Vagina (tissue), 2 donors: ENCODE measurements at places on chromosomes 3 and 15. TPM values are rescaled to one million over a fixed set of nuclear protein-coding genes. Genes with fewer than 3 reads are reported as not detected.

DNA sequence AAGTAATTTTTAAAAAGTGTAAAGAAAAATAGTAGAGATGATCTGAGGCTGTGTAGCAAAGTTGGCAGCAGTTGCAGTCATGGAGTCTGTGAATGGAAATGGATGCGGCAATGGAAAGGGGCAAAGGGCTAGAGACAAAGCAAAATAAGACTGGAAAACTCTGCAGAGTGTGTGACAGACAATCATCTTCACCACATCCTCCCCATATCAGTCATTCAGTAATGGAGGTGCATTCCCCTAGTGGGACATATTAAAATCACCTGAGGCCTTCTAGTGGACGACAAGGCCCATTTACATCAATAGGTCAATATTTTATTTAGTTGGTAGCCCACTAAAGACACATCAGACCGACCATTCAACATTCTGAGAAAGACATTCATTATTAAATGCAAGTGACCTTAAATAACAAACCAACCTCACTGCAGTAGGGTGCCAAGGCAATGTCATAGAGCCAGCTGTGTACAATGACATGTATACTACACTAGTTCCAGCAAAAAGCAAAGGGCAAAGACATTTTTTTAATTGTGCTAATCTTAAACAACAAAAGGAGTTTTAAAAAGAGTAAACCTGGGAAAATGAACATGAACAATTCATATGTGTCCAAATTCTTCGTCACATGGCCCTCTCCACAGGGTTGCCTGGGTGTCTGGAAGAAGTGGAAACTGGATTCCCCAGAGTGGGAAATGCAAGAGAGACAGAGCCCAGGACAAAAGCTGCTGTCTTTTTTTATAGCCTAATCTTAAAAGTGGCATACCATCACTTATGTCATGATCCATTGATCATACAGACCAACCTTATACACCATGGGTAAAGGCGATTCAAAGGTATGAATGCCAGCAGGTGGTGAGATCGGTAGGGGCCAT, 15.6 kb upstream of the RAP2B start:
- no peaks in the 10 kb centered on the region for H3K4me1 ChIP-seq
- H3K27me3 ChIP-seq: no peaks in the 10 kb centered on the region
- DNase-seq: no peak
- no peak overlapping the region for H3K27ac ChIP-seq
- H3K36me3 ChIP-seq: no peaks in the 10 kb centered on the region

GRCh38 chr3:4693620-4694019, 200.5 kb downstream of the ITPR1 start:
- H3K4me3 ChIP-seq: no peak overlapping the region
- H3K4me1 ChIP-seq: no peaks in the 10 kb centered on the region
- H3K27ac ChIP-seq: no peak overlapping the region
- DNase-seq: no peak

DNA sequence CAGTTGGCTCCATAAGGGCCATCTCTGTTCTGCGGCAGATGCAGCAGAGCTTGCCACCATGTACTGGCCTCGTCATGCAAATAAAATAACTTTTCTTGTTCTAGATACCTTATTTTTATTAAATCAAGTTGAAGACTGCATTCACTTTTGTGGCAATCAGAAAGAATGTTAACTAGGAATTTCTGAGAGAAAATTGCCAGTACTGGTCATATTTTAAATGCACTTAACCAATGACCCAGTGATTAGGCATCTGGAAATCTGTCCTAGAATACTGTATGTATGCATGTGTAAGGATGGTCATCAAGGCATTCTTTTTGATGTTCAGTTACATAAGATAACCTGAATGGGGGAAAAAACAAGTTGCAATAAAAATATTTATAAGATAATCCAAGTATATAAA, 34.2 kb upstream of the CSPG5 start:
- H3K27me3 ChIP-seq: no peaks in the 10 kb centered on the region
- no peak overlapping the region for H3K27ac ChIP-seq
- no peaks in the 10 kb centered on the region for H3K36me3 ChIP-seq
- H3K4me1 ChIP-seq: peaks cover 8% of the 10 kb centered on the region

The ACP3 gene
- total RNA-seq: 12.3 TPM

DNA sequence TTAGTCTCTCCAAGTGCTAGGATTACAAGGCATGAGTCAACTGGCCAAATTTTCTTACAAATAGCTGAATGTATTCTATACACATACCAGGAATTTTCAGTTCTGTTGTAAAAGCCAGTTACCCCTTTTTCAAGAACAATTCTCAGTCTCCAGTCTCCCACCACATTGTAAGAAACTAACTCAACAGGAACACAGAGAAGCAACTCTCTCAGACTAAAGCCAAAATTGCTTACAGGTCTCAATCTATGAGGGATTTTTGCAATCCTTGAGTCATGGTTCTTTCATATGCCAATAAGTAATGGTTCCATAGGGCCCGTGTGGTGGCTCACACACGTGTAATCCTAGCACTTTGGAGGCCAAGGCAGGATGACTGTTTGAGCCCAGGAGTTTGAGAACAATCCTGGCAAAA, 8.5 kb downstream of the IP6K2 start:
- no peak for DNase-seq
- H3K36me3 ChIP-seq: peaks cover 6% of the 10 kb centered on the region
- H3K4me1 ChIP-seq: peaks cover 66% of the 10 kb centered on the region
- H3K27ac ChIP-seq: no peak overlapping the region
- no peak overlapping the region for H3K4me3 ChIP-seq
- H3K27me3 ChIP-seq: no peaks in the 10 kb centered on the region

DNA sequence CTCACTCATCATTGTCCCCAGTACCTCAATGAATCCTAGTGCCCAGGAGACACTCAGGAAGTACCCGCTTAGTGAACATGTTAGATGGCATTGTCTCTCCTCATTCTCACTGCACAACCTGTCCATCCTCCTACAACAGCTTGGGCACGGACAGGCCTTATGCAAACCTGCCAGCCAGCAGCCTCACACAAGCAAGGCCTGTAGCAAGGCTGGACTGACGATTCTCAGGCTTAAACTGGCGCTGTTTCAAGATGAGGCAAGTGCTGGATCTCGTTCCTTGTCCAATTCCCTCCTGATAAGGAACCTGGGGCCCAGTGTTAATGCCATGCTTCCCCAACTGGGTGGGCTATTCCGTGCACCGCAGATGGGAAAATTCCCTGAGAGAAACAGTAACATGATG, 59.0 kb downstream of the CDCP1 start:
- H3K36me3 ChIP-seq: no peaks in the 10 kb centered on the region
- DNase-seq: no peak
- H3K27me3 ChIP-seq: no peaks in the 10 kb centered on the region
- peaks cover 6% of the 10 kb centered on the region for H3K4me1 ChIP-seq
- H3K27ac ChIP-seq: no peak overlapping the region

DNA sequence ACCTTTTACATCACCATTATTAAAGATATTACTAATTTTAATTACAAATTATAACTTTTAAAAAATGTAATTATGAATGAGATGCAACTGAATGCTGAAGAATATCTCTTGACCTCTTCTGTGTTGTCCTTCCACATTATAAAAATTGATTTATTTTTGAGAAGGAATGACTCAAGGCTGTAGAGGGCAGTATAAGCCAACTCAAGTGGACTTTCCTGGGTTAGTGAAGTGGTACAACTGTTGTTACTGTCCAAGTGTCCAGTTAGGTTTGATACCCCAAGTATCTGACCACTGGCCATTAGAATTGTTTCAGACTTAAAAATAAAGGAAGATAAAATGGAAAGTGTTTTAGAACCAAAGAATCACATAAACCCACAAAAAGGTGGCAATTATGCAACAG, 51.9 kb downstream of the BBX start:
- H3K4me1 ChIP-seq: no peaks in the 10 kb centered on the region
- DNase-seq: no peak
- no peak overlapping the region for H3K27ac ChIP-seq

GRCh38 chr15:88702983-88703382, 64.2 kb downstream of the ISG20 start:
- no peak overlapping the region for H3K4me3 ChIP-seq
- peaks cover 7% of the 10 kb centered on the region for H3K4me1 ChIP-seq
- no peaks in the 10 kb centered on the region for H3K36me3 ChIP-seq
- H3K27me3 ChIP-seq: no peaks in the 10 kb centered on the region
- H3K27ac ChIP-seq: no peak overlapping the region
- DNase-seq: no peak

DNA sequence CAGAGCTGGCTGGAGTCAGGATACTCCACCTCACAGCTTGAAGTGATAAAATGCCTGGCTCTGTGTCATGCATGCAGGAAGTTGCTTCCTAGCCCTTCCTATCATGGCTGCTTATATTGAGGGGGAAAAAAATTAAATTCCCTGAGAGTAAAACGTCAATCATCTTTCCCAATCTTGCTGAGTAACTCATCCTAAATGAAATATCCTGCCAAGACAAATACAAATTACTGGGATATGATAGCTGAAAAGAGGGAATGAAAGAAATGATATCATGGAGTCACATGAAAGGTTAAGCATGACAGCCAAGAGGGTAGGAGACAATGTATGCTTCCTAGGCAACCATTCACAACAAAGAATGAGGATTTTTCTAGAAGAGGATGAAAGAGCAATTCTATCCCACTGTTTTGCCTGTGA, 110.6 kb downstream of the ABI3BP start:
- no peak overlapping the region for H3K4me3 ChIP-seq
- no peak for DNase-seq
- H3K36me3 ChIP-seq: no peaks in the 10 kb centered on the region
- H3K4me1 ChIP-seq: peaks cover 19% of the 10 kb centered on the region
- no peaks in the 10 kb centered on the region for H3K27me3 ChIP-seq
- H3K27ac ChIP-seq: no peak overlapping the region
